GM13976 (cell line): ENCODE measurements at places on chromosomes 13 and 19.
A peak's percentile ranks its signal among the peaks of the same experiment; 100 is the strongest.

GRCh38 chr19:7983286-7983950 lies 22.0 kb downstream of the ELAVL1 start:
- DNase-seq = no peak

DNA sequence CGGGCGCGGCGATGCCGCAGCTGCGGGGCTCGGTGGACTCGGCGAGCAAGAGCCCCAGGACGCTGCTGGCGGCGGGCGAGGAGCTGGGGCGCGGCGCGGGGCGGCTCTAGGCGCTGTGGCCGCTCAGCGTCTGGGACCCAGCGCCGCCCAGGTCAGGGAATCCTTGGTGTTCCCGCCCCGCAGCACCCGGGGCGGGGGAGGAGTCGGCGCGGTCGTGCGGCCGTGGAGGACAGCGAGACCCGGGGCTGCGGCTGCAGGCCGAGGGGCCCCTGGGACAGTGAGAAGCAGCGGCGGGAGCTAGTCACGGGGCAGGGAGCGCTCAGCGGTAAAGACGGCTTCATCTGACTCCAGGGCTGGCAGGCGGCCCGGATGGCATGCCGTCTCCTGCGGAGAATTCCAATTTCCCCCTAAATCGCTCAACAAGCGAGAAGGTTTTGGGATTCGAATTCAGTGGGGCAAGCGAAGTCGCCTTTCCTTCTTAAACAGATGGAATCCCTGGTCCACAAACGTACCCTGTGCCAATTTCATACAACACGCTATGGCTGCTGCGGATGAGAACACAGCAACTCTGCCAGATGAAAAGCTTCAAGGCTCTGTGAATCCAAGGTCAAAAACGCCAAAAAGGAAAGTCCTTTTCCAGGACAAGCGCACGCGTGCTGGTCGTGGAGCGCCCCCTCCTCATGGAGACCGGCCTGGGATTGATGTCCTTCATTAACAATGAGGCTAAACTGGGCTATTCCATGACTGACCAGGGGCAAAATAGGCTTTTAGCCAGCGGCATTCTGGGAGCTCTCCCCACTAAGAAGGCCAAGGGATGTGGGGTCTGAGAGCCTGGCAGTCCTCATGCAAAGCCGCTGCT lies 4.2 kb upstream of the ZSCAN4 start:
- peak; percentile 50 for DNase-seq

DNA sequence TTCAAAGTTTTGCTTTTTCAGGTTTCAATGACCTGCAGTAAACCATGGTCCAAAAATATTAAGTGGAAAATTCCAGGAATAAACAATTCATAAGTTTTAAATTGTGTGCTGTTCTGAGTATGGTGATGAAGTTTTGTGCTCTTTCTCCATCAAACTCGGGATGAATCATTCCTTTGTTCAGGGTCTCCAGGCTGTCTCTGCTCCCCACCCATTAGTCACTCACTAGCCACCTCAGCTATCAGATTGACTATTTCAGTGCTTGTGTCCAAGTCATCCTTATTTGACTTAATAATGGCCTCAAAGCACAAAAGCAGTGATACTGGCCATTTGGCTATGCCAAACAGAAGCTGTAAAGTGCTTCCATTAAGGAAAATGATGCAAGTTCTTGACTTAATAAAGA lies 1140.4 kb downstream of the EFNB2 start:
- no peak for DNase-seq

DNA sequence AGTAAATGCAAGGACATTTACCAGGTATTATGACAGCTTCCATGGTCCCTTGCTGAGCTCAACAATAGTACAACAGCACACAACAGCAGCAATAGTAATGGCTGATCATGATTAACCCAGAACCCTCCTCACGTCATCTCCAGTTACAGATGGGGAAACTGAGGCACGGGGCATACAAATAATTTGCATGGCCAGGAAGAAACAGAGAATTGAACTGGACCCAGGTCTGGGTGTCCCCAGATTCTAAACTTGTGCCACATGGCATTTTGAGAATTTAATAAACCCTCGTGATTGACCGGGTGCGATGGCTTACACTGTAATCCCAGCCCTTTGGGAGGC lies 7.2 kb downstream of the MAST3 start:
- no peak for DNase-seq

- DNase-seq = no peak
Measured at GRCh38 chr19:35623327-35624010, 5.4 kb upstream of the RBM42 start.
